Lung (tissue), 17 donors: ENCODE measurements at places on chromosomes 13 and 19. TPM values are rescaled to one million over a fixed set of nuclear protein-coding genes. Genes with fewer than 3 reads are reported as not detected.

DNA sequence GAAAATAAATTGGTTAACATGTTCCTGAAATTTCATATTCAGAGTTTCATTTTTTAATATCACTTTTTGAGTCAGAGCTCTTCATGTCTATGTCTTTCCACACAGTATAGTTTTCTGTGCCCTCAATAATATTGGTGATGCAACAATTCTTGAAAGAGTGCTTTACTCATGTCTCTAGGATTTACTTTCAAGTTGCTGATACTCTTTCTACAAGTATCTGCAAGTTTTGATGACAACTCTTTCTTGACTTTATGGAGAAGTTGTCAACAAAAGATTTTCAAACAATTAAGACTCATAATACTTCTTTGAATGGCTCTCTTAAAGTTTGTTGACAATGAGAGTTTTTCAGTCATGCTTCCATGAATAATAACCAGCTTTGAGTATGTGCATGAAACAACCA lies 561.7 kb downstream of the DIAPH3 start:
- H3K36me3 ChIP-seq, result no peaks in the 10 kb centered on the region
- DNase-seq, result no peak
- no peaks in the 10 kb centered on the region for H3K27me3 ChIP-seq

- no peaks in the 10 kb centered on the region for H3K36me3 ChIP-seq
- no peaks in the 10 kb centered on the region for H3K27me3 ChIP-seq
- H3K4me1 ChIP-seq, result no peaks in the 10 kb centered on the region
Observed at GRCh38 chr13:108961542-108962125, 332.2 kb downstream of the MYO16 start.

DNA sequence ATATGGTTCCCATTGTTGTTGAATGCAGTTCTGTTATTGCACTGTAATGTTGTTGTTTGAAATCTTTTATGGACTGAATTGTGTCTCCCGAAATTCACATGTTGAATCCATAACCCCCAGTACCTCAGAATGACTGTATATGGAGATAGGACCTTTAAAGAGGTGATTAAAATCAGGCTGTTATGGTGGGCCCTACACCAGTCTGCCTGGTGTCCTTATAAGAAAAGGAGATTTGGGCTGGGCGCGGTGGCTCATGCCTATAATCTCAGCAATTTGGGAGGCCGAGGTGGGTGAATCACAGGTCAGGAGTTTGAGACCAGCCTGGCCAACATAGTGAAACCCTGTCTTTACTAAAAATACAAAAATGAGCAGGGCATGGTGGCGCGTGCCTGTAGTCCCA lies 7.4 kb downstream of the CXCL17 start:
- H3K4me3 ChIP-seq, result no peak overlapping the region
- H3K36me3 ChIP-seq, result no peaks in the 10 kb centered on the region
- no peak for DNase-seq
- no peaks in the 10 kb centered on the region for H3K27me3 ChIP-seq
- no peaks in the 10 kb centered on the region for H3K4me1 ChIP-seq

- H3K27me3 ChIP-seq, result no peaks in the 10 kb centered on the region
- DNase-seq, result no peak
- H3K36me3 ChIP-seq, result no peaks in the 10 kb centered on the region
- no peaks in the 10 kb centered on the region for H3K4me1 ChIP-seq
- no peak overlapping the region for H3K4me3 ChIP-seq
Observed at GRCh38 chr13:46475541-46475991, 77.4 kb upstream of the LRCH1 start.

- no peak overlapping the region for H3K4me3 ChIP-seq
- H3K36me3 ChIP-seq, result no peaks in the 10 kb centered on the region
- DNase-seq, result peak; percentile 57
- H3K27me3 ChIP-seq, result no peaks in the 10 kb centered on the region
Observed at GRCh38 chr19:35294859-35295791, 3.2 kb downstream of the MAG start.

- H3K36me3 ChIP-seq, result no peaks in the 10 kb centered on the region
- H3K27me3 ChIP-seq, result no peaks in the 10 kb centered on the region
- no peak overlapping the region for H3K27ac ChIP-seq
Observed at GRCh38 chr13:103351035-103351828, 285.0 kb upstream of the SLC10A2 start.

DNA sequence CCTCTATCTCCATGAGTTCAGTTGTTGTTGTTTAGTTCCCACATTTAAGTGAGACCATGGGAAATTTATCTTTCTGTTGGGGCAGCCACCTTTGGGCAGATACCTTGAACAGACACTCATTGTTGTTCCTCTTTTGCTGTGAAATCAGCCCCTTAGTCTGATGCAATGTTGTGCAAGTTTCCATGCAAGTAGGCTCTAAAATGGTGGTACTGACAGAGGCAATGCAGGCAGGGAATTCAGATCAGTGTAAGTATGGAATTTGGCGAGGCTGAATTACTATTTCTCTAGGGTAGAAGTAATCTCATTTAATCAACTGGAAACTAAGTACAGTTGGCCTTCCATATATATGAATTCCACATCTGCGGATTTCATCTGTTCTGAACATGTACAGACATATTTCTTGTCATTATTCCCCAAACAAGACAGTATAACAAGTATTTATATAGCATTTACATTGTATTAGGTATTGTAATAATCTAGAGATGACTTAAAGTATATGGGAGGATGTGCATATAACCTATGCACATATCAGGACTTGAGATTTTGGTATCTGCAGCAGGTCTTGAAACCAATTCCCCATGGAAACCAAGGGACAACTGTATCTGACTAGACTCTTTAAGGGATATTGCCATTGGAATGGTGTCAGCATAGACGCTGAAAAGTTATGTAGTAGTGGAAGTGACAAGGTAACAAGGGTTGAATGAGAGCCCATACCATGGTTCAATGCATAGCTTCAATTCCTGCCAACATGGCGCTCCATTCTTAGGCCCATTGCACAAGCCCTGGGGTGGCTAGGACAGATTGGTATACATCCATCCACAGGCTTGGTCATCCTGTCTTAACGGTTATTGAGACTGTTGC lies 281.5 kb upstream of the HTR2A start:
- no peaks in the 10 kb centered on the region for H3K4me1 ChIP-seq
- no peak overlapping the region for H3K4me3 ChIP-seq
- no peak for DNase-seq
- no peak overlapping the region for H3K27ac ChIP-seq
- no peaks in the 10 kb centered on the region for H3K27me3 ChIP-seq
- H3K36me3 ChIP-seq, result no peaks in the 10 kb centered on the region

- H3K4me3 ChIP-seq, result no peak overlapping the region
- H3K4me1 ChIP-seq, result peaks cover 5% of the 10 kb centered on the region
- no peak for DNase-seq
- H3K27ac ChIP-seq, result no peak overlapping the region
Observed at GRCh38 chr19:12607631-12608030, 3.0 kb downstream of the ZNF490 start.

The C5AR1 gene
- 9.6 TPM for total RNA-seq

The KLK5 gene
- 0.60 TPM for total RNA-seq

The CABP5 gene
- total RNA-seq, result not detected

The ZSCAN1 gene
- 1.1 TPM for total RNA-seq

The SMIM24 gene
- total RNA-seq, result 0.15 TPM

The MCEMP1 gene
- total RNA-seq, result 68.4 TPM

The TMEM145 gene
- total RNA-seq, result not detected

The SCN1B gene
- 1.5 TPM for total RNA-seq
